ENCODE measurements at places on chromosomes 12 and 14.

DNA sequence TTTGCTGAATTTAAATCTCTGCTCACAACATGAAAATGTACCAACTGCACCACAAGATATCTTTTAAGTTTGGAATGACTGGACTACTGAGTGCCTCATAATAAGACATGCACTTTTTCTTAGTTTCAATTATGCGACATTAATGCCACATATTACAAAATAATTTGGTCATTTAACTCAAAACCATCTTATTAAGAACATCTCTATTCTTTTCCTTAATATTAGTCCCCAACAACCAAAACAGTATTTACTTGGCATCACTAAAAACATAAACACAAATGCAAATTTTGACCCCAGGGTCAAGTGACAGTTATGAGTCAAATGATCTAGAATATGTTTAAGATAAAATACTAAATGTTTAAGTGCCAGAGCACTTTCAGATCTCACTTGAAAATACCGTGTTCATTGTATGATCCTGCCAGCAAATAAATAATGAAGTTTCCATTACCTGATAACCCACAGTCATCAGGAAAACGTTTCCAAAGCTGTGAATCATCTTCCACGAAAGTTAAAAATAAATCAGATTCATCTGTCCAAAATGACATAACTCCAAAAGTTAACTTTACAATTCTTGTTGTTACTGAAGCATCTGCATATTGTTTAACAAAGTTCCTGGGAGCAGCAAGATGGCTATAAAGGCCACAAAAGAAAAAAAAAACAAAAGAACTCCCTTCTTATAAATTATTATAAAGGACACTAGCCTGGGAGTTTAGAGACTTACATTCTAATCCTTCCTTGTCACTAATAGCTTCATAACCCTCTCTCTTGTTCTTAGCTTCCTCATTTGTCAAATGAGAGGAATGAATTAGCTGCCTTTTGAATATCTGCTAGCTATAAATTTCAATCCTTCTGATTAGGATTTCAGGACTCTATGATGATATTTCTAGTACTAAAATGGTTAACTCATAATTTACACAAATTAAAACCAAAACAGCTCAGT is 30.5 kb upstream of the AP4S1 start:
- DNase-seq: no peak

DNA sequence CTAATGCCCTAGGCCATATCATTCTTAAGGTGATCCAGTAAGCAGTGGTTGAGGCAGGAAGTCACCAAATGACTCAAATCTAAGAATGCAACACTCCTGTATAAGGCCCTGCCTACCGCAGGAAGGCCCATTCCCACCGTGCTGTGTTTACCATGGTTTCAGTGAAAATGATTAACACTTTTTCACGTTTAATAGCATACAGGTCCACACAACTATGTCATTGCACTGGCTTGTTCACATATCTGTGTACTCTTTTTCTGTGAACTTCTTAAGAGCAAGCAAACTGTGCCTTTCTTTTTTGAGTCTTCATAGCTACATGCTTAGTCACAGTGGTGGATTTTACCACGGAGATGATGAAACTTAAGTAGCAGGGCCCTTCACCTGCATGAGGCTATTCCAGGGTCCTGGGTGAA is 214.9 kb downstream of the CNTN1 start:
- no peak for DNase-seq

GRCh38 chr14:101520621-101521472 is 40.4 kb upstream of the DIO3 start:
- DNase-seq: no peak

- no peak for DNase-seq
Observed at GRCh38 chr12:75814851-75815754, 216.5 kb downstream of the PHLDA1 start.

GRCh38 chr12:27340971-27341370 is 8.3 kb downstream of the BMAL2 start:
- no peak for DNase-seq

DNA sequence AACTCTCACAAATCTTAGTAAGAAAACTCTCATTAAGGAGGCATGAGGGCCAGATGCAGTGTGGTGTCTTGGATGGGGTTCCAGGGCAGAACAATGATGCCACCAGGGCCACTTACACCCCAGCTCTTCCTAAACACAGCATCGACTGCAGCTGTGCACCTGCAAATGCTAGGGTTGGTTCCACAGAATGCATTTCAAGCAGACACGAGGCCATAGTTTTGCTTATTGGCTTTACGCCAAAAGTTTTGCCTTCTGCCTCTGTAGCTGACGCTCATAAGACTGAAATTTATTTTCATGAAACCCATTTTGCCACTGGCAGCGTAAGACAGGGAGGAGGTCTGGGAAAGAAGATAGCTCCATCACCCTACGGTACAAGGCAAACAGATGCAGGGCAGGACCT is 179.0 kb downstream of the RIMBP2 start:
- no peak for DNase-seq

DNA sequence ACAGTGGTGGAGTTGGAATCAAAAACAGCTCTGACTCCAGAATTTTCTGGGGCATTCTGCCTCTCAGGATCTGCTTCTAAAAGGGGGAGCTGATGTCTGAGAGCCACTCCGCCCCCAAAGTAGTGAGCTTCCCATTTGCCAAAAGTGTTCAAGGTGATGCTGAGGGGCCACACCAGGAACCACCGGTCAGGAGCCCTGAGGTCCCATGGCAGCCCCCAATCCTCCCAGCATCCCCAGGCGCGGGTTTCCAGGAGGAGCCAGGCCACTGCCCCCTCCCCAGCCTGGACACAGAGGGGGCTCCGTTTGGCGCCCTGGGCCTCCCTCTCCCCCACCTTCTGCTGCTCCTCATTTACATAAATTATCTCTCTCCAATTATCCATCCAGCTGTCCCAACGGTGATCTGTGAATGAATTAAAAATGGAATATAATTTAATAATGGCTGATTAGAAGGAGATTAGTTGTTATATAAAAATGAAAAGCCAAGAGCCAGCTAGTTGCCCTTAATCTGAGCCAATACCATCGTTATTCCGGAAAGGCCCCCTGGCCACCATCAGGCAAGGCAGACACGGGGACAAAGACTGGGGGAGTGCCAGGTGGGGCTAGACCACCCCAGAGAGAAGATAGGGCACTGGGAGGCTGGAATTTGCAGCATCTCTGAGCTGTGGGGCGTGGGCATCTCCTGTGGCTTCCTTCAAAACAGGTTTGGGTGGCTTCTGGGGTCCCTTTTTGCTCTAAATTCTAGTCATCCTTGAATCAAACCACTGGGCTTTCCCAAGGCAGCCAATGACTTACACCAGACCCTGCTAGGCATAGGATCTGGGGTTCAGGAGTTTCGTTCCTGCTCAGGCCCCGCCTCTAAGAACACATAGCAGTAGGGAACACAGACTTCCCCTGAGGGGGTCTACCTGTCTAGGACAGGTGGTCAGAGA is 19.7 kb upstream of the VSX2 start:
- no peak for DNase-seq

GRCh38 chr14:21299562-21300130 is 19.8 kb downstream of the RPGRIP1 start:
- DNase-seq: no peak

DNA sequence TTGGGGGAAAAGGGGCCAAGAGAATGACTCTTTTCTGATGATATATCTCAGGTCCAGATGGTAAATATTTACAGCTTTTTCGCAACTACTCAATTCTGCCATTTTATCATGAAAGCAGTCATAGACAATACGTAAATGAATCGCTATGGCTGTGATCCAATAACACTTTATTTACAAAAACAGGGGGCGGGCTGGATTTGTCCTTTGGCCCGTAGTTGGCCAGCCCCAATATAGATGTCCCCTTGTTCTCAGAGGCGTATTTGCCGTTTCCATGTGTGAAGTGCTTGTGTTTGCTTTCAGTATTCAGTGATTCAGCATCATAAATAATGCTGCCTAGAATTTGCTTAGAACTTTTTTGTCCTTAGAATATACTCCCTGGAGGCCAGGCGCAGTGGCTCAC is 77.2 kb downstream of the CCDC92 start:
- no peak for DNase-seq

DNA sequence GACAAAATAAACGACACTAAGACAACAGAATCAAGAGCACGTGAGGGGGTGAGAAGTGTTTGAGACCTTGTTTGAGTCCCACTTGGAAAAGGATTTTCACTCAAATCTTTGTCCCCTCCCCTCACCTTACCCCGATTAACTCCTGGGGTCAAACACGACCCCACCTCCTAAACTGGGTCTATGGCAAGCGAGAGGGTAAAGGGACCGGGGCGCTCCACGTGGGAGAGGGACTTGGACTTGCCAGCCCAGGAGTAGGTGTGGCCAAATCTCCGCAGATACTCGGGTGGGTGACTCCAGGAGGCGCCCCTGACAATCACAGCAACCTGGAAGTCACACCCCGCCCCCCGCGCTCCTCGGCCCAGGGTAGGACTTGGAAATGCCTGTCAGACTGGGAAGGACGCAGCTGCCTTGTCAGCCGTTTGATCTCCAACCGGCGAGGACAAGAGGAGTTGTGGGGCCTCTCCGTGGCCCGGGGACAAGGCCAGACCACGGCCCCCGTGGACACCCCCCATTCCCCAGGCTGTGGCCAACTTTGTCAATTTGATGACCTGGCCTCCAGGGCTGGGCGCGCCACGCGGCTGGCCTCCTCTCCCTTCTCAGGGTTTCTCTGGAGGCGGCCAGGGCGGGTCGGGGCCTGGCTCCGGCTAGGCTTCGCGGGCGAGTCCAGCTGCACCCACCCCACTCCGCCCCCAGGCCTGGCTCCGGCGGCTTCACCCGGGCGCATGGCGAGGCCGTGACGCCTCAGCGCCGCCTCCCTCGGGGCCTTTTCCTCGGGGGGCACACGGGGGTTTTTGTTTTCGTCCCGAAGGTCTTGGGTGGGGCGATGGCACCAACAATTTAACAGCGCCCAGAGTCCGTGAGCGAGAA is 1.1 kb upstream of the BCL11B start:
- DNase-seq: peak; percentile 51

- DNase-seq: no peak
Observed at GRCh38 chr14:34059037-34059924, 108.4 kb upstream of the EGLN3 start.

DNA sequence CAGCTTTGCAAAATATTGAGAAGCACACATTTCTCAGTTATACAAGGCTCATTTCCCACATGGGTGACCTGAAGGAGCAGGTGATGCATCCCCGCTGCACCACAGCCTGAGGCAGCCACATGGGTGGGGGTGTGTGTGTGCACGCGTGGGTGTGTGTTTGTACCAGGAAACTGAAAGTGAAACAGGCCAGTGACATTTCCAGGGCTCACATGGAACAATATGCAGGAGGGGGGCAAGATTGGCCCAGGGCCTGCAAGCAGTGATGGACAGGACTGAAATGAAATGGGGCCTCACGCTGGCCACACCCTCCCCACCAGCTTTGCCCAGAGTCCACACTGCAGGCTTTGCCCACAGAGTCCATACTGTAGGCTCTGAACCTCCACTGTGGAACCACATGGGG is 154.2 kb upstream of the PARP11 start:
- peak; percentile 82 for DNase-seq

DNA sequence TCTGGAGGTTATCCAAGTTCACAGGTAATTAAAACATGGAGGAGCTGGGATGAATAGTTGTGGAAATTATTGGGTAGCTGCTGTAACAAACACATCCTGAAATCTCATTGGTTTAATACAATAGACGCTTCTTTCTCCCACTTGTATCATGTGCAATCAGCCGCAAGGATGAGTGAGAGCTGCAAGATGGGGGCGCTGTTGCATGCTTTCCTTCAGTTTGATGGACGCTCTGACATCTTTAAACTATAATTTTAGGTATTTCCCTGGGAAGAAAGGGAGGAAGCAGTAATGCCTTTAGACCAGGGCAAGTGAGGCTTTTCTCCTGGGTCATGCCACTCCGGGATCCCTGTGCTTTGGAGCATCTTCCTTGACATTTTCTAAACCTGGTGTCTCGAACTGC is 178.7 kb downstream of the PAWR start:
- DNase-seq: no peak

DNA sequence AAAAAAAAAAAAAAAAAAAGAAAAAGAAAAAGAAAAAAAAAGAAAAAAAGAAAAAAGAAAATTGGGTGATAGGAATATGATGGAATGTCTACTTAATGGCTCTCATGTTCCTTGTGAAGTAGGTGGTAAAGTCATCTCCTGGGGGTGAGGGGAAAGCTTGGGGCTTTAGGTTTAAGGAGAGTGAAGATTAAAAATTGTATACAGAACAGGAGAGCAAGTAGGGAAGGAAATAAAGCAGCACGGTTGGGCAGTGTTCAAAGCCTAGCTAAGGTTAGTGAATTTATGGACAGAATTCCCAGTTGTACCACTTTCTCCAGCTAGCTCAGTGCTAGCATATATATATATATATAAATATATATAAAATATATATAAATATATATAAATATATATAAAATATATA is 40.0 kb upstream of the SLC2A13 start:
- DNase-seq: no peak

DNA sequence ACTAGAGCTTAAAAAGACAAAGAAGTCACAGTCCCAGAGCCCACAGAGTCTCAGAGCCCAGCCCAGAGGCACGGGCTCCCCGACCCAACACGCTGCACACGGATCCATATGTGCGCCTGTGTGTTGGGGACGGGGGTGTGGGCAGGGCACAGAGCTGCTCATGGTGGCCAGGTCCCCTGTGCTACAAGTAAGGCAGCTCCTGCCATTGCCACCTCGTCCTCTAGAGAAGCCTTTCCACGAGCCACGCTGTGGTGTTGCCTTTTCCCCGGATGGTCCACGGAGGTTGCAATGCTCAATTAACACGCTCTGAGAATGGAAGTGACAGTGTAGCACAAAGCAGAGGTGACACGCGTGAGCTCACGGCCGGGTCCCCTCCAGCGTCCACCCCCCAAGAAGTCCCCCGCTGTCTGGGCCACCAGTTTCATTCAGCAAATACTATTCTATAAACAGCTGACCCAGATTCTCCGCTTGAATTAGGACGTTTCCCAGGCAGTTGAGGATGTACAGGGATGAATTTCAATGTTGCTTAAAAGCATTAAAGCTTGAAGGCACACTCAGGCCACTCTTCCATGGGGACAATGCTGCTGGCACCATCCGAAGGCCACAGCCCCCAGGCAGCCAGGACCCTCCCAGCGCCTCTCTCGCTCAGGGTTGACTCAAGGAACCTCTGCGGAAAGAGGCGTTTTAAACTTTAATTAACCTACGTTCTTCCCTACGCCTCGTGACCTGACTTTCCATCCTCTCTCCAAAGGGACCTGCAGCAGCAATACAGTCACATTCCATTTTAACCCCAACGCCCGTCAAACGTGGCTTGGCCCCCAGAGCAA is 22.7 kb upstream of the EIF5 start:
- no peak for DNase-seq

DNA sequence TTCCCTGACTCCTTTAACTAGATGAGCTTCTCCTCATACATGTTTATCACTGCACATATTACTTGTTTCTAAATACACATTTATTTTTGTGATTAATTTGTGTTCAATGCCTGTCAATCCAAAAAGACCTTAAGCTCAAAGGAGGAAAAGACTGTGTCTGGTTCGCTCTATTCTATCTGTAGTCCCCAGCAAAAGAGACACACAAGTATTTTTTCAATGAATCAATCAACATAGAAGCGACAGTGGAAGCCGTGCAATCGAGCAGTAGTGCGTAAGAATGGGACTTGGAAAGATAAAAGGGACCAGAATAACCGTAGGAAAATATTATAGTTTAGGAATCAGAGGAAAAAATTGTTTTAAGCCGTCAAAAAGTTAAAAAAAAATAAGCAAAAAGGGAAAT is 951 bp downstream of the WDHD1 start:
- no peak for DNase-seq

All from activated T-cell treated with anti-CD3 and anti-CD28 coated beads, Interleukin-2, amount 50 U/mL, for 4 hours (primary cell).